ENCODE measurements at places on chromosomes 13 and 19.
A peak's percentile ranks its signal among the peaks of the same experiment; 100 is the strongest.

DNA sequence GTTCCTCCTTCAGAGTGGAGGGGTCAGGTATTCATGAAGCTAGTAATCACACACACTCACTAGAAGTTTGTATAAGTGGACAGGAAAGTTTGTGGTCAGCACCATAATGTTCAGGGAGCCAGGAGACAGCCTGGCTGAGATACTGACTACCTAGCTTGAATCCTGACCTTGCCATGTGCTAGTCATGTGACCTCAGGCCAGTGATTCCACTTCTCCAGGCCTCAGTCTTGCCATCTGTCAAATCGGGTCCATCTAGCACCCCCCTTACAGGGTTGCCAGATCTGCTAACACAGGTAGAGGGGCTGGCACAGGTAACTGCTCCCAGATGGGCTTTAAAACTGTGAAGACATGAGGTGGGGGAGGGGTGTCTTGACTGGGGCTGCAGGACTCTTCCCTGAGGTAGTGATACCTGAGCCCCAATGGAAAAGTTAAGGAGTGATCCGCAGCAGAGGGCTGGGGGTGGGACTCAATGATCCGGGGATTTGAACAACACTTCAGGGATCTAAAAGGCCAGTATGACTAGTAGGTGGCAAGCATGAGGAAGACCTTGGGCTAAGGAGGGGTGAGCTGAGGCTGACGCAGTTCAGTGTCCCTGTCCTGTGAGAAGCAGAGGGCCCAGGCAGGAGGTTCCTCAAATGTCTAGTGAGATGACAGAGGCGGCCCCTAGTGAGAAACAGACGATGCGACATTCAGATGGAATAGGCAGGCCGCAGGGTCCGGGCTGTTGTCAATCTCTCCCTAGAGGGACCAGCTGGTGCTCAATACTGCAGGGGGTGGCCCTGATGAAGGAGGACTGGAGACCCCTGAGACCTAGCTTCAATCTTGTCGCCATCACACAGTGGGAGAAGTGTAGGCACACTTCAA is 8.5 kb downstream of the ACTMAP start:
- no peak for DNase-seq

GRCh38 chr19:30911491-30911890 is 437.7 kb downstream of the TSHZ3 start:
- no peak for DNase-seq

GRCh38 chr13:37741536-37741935 is 128.0 kb downstream of the TRPC4 start:
- no peak for DNase-seq

DNA sequence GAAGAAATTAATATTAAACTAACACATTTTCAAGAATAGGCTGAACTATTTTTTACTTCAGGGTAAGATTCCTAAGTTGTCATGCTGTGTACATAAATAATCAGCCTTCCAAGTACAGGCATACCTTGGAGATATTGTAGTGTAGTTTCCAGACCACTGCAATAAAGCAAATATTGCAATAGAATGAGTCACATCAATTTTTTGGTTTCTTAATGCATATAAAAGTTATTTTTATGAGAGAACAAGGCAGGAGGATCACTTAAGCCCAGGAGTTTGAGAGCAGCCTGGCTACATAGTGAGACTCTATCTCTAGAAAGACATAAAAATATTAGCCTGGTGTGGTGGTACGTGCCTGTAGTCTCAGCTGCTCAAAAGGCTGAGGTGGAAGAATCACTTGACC is 511.5 kb downstream of the UQCRFS1 start:
- DNase-seq, result no peak

DNA sequence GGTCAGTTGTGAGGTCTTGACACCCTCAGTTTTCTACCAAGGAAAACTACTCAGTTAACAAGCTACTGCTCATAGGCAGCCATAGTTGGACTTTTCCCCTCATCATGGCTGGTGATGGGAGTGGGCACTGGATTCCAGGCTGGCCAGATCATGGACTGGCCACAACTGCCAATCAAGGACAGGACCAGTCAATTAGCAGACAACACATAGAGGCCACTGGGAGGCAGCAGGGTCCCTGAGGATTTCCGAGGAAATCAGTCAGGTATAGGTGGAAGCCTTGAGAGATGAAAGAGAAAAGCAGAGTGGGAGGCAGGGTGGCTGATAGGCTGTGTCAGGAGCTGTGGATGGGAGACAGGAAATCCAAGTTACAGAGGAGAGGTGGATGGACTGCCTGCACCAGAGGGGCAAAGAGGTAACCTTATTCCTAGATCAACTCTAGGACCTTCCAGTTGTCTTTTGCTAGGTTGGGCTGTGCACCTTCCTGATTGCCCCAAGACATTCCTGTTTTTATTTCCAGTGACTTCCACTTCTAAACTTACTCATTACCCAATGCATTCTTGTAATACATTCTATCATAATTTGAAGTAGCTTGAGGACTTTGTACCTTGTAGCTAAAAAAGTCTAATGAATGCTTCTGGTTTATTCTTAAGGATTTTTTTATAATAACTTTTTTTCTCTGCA is 361.8 kb downstream of the KCNRG start:
- DNase-seq, result no peak

DNA sequence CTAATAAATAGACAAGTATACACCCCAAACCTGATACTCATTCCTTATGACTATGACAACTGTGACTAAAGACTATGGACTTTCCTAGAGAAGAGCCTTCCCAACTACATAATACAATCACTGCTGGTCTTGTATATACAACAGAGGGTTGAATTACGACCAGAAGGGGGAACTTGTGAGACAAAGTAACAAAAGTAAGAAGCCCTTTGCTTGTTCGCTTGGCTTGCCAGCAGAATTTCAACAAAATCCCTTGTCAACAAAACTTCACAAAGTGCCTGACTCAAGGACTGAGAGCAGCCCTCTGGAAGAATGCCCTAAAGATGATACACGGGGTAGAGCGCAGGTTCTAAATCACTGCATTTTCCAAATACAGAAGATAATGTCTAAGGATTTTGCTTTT is 99.4 kb downstream of the WASF3 start:
- peak; percentile 3 for DNase-seq

DNA sequence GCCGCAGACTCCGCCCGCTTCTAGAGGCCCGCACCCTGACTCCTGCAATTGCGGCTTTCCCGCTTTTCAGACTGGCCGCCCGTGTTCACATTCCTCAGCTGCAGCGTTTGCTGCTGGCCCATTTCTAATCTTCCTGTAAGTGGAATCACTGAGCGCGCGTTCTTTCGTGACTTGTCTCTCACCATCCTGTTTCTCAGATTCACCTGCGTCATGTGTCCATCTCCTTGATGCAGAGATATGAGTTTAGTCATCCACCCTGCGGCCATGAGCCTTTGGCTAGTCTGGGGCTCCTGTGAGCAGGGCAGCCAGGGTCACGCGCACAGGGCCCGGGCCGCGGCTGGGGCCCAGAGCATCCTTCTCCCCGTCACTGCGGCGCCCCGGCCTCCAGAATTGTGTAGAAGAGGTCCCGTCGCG is 110.0 kb downstream of the CRYL1 start:
- no peak for DNase-seq

DNA sequence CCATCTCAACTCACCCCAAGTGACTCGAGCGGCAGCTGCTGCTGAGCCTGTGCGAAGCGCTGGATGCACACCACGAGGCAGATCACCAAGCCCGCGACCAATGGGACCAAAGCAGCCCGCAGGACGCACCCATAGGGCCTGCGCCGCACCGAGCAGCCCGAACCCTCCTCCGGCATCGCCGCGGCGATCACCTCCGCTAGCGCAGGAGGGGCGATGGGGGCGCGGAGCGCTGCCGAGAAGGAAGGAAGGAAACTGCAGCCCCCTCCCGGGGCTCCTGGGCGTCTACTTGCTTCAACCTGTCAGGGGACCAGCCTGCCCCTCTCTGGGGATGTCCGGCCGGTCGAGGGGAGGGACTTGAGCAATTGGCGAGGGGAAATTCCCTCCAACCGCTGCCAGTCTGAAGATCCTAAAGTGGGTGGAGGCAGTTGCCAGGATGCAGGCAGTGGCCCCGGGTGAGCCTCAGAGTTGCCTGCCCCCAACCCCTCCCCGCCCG is at the start of gene CD70:
Gene CD70 (minus strand): TSS at position 324 of the 493 bp plus-strand sequence. CDS start 148 bp downstream, at position 176.
- peak; percentile 88 for DNase-seq

GRCh38 chr13:100269837-100270236 is 180.9 kb downstream of the PCCA start:
- DNase-seq, result no peak

GRCh38 chr13:23377579-23377978 is 55.9 kb downstream of the SACS start:
- no peak for DNase-seq

GRCh38 chr19:44260343-44260681 is 626 bp downstream of the ZNF233 start:
- DNase-seq, result no peak

GRCh38 chr13:110258876-110259631 is 47.9 kb downstream of the COL4A1 start:
- DNase-seq, result no peak

DNA sequence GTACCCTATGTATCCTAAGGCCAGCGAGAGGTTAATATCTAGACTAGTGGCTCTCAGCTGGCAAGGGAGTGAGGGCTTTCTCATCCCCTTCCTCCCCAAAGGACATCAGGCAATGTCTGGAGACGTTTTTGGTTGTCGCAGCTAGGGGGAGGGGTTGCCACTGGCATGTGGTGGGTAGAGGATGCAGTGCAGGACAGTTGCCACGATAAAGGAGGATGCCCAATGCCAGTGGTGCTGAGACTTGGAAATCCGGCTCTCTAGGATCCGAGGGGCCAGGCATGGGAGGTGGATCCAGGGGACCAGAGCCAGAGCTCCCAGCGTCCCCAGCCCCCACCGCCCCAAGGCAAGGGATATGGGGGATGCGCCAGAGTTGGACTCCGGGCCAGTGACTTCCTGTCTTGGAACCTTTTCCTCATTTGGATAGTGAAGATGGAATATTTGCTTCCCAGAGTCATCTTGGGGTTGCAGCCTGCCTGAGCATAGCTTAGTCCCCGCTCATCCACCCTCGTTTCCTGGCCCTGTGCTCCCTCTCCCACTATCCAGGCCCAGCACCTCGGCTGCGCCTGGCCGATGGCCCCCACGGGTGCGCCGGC is 4.9 kb downstream of the SSC5D start:
- DNase-seq, result no peak

- no peak for DNase-seq
Observed at GRCh38 chr19:46861691-46862502, 1.1 kb downstream of the ARHGAP35 start.

GRCh38 chr13:27176470-27177410 is 5.1 kb upstream of the USP12 start:
- DNase-seq, result no peak

DNA sequence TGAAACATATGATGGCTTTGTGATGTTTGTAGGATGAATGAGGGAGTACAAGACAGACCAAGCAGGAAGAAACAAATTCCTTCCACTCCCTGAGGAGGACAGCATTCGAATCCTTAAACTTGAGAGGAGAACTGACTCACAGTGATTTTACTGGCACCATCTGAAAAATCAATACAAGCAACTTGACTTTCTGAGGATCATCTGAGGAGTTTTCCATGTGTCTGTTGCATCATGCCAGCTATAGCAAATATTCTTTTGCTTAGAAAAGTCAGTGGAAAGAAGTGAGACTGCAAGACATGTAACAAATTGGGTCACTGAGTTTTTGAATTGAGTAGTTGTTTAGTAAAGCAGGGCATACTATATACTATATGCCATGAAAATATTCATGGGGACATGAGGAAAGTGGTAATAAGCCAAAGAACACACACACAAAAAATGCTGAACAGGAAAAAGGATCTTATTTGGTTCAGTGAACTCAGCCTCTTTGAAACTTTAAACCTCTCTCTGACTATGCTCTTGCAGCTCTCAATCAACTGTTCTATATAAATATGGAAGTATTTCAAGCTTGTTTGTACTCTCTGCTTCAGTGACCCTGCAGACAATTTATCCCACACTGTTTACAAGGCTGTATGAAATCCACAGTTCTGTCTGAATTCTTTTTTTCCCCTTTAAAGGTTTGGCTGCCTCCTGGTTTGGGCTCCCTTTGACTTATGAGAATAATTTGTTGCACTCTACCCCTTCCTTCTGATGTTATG is 35.5 kb downstream of the SERTM1 start:
- no peak for DNase-seq

DNA sequence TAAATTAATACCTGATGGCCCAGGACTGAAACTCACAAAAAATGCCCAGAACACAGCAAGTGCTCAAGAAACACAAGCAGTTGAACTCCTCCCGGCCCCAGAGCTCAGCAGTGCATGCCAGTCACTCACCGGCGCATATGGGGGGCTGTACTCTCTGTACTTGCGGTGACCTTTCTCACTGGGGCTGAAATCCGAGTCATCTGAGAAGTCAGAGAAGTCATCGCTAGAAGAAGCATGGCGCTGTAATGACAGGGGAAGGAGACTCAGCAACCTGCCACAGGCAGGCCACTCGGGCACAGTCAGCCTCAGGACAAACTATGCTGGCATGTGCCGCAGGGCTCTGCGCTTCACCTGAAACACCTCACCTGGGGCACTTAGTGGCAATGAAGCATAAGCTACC is 19.7 kb downstream of the ZC3H4 start:
- peak; percentile 77 for DNase-seq

- DNase-seq, result no peak
Observed at GRCh38 chr13:65057986-65058385, 2172.2 kb downstream of the PCDH9 start.

GRCh38 chr13:105272660-105273631 is 1262.5 kb downstream of the EFNB2 start:
- no peak for DNase-seq

DNA sequence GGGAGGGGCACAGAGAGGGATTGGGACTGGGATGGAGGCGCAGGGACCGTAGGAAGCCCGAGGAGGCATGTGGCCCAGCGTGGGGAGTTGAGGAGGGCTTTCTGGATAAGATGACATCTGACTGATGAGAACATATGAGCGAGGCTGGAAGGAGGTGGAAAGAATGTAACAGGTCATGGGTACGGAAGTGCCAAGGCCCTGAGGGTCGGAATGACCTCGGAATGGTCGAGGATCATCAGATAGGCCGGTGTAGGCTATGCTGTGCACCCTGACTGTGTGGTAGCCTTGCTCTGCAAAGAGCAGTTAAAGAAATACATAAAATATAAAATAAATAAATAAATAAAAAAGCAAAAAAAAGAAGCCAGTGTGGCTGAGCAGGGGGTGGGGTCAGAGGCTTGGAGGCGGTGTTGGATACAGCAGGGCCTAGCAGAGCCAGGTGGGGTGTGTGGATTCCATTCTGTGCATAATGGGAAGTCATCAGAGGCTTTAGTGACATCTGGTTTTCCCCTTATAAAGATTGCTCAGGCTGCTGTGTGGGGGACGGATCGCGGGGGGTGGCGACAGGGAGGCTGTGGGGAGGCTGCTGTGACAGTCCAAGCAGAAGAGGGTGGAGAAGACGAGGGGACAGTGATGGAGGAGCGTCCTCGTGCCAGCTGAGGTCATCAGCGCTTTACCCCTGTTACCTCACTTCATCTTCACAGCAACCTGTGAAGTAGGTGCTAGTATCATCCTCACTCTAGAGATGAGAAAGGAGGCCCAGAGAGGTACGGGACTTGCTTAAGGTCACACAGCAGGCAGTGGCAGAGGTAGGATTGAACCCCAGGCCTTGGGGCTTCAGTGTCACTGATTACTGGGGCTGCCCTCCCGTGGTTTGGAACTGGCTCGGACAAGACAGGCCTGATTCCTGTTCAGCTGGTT is 5.0 kb downstream of the PAK4 start:
- DNase-seq, result no peak

All from GM12864 (cell line).